ENCODE measurements at places on chromosomes 4 and X.

DNA sequence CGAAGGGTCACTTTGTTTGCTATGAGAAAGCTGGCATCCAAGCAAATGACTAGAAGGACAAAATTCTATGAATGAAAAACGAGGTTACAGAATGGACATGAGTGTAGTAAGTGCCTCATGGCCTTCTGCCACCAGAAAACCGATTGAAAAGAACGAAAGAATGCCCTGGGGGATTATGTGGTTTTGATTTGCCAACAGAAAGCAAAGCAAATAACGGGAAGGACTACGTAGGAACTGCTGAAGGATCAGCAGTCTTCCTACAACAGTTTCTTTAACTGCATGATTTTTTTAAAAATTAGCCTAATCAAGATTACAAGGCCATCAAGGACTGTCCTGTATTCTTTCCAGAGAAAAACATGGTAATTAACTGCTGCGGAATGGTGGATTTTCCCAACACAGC lies 50.6 kb downstream of the NRK start:
- DNase-seq, result no peak

DNA sequence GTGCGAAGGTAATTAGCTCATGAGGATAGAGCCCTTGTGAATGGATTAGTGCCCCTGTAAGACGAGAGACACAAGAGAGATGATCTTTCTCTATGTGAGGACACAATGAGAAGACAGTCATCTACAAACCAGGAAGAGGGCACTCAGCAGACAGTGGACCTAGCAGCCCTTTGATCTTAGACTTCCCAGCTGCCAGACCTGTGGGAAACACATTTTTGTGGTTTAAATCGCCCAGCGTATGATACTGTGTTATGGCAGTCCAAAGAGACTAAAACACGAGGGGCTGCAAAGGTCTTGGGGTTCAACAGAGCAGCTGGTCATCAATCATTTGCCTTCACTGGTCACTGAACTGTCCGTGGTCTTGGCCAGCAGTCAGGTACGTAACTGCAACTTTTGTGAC lies 9.2 kb upstream of the SYNPO2 start:
- DNase-seq, result no peak

DNA sequence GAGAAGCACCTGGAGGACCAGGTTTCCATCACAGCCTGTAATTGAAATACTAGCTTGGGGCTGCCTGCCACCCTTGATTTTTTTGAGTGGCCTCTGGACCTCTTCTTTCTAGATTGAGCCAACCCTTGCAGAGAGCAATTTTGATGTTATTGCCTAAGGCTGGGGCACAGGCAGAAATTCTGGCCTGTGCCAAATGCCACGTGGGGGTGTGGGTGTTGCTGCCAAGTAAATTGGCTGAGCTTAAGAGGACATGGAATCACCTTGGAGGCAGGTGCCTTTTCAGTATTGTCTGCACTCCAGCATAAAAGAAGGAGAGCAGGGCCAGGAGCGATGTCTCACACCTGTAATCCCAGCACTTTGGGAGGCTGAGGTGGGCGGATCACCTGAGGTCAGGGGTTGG lies 286.1 kb upstream of the PRPS2 start:
- no peak for DNase-seq

GRCh38 chrX:68429216-68429615 lies 4.1 kb downstream of the OPHN1 start:
- DNase-seq, result no peak

DNA sequence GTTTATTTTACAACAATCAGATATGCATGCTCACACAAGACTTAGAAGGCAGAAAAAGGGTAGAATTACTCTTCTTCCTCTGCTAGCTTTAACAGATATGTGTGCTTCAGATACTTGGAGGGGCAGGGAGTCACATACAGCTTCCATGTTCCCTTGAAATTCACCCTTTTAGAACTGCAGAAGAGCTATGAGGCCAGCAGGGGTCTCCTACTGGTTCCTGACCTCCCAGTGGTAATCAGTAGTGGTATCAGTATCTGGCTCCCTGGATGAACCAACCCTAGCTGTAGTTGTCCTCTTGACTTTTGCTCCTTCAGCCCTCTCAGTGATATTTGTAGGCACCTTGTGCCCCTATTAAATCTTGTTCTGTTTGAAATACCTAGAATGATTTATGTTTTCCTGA lies 81.5 kb downstream of the RCHY1 start:
- no peak for DNase-seq

- no peak for DNase-seq
Observed at GRCh38 chr4:7285244-7286094, 93.1 kb downstream of the SORCS2 start.

GRCh38 chr4:87005690-87006425 lies 71.0 kb downstream of the AFF1 start:
- DNase-seq, result peak; percentile 15

DNA sequence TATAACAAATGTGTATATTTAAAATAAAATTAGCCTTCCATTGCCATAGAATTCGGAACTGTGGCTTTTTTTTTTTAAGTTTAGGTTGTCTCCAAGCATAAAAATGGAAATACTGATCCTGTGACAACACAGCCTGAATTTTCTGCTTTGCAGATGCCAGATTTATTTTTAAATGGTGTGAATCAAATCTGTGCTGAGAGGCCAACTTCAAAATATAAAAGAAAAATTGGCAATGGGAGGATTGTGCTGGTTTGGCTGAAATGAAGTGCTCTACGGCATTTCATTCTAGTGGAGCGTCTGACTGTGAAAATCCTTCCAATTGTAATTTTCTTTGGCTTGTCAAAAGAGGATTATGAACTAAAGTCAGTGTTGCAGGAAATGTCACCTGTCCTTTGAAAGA lies 580.3 kb upstream of the ZFP42 start:
- no peak for DNase-seq

- no peak for DNase-seq
Observed at GRCh38 chrX:145825896-145826295, 8.3 kb downstream of the SLITRK2 start.

- peak; percentile 39 for DNase-seq
Observed at GRCh38 chr4:140095694-140096482, 58.1 kb downstream of the MAML3 start.

DNA sequence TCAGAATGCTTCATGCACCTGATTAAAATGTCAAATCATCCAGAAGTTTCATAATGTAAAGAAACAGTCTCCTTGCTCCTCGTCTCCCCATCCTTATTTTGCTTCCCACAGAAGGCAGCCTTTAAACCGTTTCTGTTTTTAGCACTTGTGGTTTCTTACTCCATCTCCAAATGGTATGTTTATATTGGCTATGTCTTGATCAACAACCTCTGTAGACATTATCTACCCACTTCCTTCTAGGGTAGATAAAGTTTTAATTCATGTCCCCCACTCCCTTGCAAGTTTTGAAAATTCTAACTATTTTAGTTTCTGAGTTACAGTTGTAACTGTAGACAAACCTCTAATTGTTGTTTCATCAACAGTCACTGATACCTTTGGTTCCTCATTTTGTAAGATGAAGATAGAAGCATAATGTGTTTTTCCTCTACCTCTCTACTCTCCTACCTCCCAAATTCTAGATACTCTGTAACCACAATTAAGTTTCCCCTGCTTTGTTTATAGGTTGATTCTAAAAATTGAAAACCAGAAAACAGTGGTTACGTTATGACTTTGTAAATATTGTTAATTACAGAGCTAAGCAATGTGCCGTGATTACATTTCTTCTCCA lies 291.7 kb upstream of the GATB start:
- no peak for DNase-seq

- no peak for DNase-seq
Observed at GRCh38 chr4:53779025-53779424, 187.7 kb upstream of the LNX1 start.

DNA sequence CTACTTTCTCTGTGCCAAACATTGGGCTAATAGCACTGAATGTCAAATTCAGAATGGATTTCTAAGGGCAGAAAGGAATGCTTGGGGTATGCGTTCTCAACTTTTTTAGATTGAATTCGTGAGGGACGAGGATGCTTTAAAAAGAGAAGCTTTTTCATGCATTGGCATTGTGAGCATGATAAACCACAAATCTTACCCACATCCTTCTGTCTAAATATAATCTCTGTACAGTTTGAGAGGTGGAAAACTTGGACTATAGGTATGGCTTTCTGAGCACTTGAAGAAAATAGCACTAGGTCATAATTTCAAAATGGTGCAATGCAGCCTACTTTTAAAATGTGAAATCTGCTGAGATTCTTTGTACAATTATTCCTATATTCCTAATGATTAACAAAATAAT lies 71.4 kb upstream of the HHIP start:
- no peak for DNase-seq

- no peak for DNase-seq
Observed at GRCh38 chr4:164177153-164177552, 576.8 kb upstream of the SMIM31 start.

- DNase-seq, result no peak
Observed at GRCh38 chrX:148649145-148649795, 148.9 kb downstream of the AFF2 start.

All from stimulated activated CD4-positive, alpha-beta T cell treated with anti-CD3 and anti-CD28 coated beads, Interleukin-4, amount 100 ng/mL, for 4 hours (primary cell).